ENCODE measurements at places on chromosomes 4 and X. TPM values are rescaled to one million over a fixed set of nuclear protein-coding genes. Genes with fewer than 3 reads are reported as not detected.

- no peak for DNase-seq
These were observed 86.2 kb downstream of the ABLIM2 start for GRCh38 chr4:8072235-8072968.

DNA sequence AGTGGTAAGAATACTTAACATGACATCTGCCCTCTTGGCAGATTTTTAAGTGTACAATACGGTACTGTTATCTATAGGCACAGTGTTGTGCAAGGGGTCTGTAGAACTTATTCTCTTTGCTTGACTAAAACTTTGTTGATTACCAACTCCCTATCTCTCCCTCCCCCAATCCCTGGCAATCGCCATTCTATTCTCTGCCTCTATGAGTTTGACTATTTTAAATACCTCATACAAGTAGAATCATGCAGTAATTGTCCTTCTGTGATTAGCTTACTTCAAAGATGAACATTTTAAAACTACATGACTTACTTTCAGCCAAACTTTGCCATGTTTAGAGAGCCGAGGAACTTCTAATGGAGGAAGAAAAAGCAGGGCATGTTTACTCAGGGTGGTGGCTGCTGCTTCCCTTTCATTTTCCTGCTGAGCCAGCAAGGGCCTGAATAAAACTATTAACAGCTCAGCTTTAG is 62.4 kb downstream of the APOO start:
- peak; percentile 38 for DNase-seq

DNA sequence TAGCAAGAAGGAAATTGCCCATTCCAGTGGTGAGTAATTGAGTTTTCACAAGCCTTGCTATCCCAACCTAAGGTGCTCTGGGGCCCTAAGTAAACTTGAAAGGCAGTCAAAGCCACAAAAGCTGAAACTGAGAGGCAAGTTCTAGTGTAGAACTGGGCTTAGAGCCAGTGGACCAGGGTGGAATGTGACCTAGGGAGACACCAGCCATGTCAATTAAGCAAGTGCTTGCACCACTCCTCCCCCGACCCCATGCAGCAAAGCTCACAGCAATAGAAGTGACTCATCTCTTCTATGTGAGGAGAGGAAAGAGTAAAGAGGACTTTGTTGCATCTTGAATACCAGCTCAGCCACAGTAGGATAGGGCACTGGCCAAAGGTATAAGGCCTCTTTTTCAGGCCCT is 486.1 kb upstream of the POU3F4 start:
- no peak for DNase-seq

GRCh38 chr4:88809576-88810219 is 112.1 kb upstream of the NAP1L5 start:
- DNase-seq, result no peak

- no peak for DNase-seq
These were observed 31.7 kb downstream of the USP9X start for GRCh38 chrX:41116948-41117347.

DNA sequence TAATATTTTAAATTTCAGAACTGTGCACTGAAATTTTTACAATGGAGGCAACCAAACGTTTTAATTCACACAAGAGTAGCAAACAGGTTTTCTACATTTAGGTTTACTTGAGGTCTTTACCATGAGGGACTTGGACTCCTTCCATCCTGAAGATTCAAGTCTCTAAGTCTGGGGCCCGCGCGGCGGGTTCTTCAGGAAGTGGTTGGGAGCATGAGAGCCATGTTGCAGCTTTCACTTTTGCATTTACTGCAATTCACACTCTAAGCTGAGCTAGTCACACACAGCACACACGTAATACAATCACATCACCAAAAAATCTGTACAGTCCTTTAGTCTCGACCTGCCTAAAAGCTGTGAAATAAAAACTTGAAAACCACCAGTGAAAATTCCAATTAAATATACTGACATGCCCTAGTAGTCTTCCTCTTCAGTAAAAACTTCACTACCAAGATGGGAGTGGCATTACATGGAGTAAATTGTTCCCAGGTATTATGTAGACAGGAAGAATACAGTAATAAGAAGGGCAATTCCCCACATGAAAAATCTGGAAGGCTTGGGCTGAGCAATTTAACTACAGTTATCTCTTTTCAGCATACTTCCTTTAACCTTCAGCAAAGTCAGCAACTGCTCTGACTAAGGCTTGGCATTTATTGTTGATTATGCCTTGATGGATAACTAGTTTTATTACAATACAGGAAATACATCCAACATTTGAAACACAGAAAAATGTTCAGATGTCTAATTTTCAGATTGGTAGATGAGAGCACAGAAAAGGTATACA is 571.1 kb upstream of the DIPK2B start:
- peak; percentile 86 for DNase-seq

- no peak for DNase-seq
These were observed 103.1 kb upstream of the UGT8 start for GRCh38 chr4:114495471-114495928.

- no peak for DNase-seq
These were observed 232.2 kb upstream of the UGT8 start for GRCh38 chr4:114366368-114366767.

DNA sequence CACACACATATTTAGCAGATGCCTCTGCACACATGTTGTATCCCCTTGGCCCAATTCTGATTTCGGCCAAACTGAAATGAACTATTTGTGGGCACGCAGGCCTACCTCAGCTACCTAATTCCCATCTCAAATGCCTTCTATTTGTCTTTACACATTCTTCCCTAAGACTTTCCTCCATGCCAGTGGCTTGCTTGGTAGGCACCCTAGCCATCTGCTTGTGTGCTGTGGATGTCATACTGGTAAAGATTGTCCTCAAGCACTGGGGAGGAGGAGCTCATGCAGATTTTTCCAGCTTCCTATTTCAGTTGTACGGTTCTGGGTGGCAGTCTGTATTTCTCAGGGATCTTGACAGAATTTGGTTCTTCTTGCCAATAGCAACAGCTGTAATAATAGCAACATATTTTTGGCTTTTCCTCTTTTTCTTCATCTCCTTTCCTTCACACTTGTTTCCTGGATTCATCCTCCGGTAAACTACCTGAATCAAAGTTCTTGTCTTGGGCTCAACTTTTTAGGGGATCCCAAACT is 514.3 kb downstream of the ADGRL3 start:
- no peak for DNase-seq

- DNase-seq, result peak; percentile 24
These were observed 50.6 kb upstream of the ACSL4 start for GRCh38 chrX:109783701-109784079.

GRCh38 chr4:163085085-163085484 is 81.6 kb downstream of the NAF1 start:
- no peak for DNase-seq

DNA sequence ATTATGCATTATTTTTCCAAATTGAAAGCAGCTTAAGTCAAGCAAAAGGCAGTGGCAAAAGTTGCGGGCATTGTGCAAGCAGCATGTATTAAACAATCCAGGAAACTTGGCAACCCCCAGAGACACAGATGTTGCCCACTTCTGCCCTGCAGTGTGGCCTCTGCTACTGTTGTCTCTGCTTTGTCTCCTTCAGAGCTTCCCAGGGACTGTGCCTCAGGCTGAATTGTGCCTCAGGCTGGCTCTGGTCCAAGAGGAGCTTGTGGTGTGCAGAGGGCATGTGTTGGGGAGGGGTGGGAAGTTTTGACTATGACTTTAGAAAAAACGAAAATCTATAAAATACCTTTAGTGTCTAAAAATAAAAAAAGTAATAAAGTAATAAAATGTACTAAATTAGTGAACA is 201.4 kb downstream of the CCSER1 start:
- no peak for DNase-seq

DNA sequence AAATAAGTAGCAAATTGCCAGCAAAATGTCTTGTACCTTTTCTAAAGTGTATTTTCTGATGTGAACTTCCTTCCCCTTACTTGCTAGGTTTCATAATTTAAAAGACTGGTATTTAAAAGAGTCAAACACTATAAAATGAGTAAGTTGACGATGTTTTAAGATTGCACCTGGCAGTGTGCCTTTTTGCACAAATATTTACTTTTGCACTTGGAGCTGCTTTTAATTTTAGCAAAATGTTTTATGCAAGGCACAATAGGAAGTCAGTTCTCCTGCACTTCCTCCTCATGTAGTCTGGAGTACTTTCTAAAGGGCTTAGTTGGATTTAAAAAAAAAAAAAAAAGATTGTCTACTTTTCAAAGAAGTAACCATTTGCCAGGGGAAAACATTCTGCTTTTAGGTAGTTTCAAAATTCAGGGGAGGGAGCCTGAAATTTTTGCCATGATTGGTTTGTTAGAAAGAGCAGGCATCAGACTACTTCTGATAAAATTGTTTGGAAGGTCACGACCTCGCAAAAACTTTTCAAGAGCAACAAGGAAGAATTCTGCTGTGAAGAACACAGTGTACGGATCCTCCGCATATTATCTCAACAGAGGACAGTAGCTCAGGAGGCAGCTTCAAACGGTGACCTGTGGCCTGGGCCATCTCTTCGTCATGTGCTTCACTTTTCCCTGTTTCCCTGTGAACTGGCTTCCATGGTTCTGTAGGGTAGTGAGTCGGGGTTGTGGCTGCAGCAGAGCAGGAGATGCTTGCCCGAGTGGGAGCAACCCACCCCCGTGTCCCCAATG is 66.1 kb downstream of the CDS1 start:
- DNase-seq, result no peak

DNA sequence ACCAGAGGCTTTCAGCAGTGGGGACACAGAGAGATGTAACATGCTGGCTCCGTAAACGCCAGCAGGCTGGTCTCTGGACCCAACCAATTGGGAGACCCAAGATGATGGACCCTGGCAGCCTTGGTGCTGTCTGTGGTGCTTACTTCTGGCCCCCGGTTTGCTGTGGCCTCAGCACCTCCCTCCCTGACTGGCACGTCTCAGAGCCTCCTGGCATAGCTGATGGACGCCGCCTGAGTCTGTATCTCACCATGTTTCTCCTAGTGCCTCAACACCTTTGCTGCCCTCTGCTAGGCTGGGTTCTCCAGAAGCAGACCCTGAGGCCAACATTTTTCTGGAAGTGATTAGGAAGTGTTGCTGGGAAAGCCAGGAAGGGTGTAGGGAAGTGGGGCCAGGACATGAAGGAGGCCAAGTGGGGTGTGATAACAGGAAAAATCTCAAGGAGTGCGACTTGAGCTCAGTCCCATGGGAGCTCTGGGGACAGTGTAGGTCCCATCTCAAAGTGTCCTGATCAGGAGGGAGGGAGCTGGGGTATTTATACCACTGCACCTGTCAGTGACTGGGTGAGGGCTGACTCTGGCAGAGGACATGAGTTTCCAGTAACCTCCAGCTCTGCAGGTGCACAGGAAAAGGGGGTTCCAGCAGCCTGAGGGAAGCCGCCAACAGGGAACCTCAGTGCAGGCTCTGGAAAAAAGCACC is 31.8 kb downstream of the PPP2R2C start:
- DNase-seq, result no peak

DNA sequence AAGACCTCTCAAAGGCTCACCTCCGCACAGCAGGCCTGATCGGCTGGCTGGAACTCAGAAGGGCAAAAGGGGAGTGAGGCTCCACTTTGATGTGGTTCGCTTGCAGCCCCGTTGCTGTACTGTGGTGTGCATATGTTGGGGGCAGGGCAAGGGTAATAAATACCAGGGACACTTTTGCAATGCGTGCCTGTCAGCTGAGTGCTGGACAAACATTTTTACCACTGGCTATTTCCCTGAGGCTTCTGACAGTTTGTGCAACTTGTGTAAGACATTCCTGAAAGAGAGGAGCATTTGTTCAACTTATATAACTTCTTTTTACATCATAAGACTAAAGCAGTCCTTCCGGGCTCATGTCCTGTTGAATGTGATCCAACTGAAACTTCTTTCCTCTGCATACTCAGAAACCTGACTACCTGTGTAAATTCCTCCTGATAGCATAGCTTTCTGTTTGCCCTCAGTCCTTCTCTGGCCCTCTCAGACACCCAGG is 82.3 kb downstream of the SPRY1 start:
- peak; percentile 89 for DNase-seq

DNA sequence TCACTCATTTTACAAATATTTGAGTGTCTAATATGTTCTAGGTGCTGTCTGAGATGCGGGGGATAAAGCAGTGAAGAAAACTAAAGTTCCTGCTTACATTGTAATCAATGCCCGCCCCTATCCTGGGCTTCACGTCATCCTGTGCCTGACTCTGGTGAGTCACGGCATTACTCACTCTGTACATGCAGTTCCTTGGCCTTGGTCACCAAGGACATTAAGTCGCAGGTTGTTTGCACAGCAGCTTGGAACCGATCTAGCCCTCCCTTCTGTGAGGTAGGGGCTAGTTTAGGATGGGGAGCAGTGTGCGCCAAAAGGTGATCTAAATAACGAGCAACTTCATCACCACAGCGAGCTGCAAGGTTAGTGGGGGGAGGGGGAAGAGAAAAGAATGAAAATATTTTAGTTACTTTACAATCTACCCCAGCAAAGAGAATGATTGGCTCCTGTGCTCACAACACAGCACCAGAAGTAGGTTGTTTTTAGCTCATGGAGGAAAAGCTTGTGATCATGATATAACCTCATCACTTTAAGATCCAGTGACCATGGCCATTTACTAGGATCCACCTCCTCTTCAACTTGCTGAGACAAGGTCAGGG is 48.0 kb upstream of the HDAC8 start:
- DNase-seq, result peak; percentile 87

DNA sequence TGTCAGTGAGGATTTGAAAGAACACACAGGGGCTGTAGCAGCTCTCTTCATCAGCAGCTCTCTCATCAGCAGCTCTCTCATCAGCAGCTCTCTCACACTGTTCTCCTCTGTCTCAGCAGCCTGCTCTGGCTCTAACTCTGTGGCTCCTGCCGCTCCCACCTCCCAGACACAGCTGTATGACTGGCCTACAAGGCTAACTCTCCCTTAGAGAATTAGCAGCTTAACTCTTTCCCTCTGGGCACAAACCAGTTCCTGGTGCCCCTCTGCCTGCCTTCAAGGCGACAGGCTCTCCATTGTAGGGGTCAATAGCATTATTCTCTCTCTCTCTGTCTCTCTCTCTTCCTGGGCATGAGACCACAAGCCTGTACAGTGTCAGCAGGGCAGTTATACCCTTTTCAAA is 385.6 kb upstream of the PCDH10 start:
- no peak for DNase-seq

ATP1B4 gene
- total RNA-seq, result not detected

SULT1E1 gene
- total RNA-seq, result under 0.01 TPM

NAP1L3 gene
- total RNA-seq, result 5.5 TPM

PGK1 gene
- total RNA-seq, result 194 TPM

USP11 gene
- 47.0 TPM for total RNA-seq

CTBP1 gene
- 314 TPM for total RNA-seq

QRFPR gene
- total RNA-seq, result not detected

NMU gene
- not detected for total RNA-seq

SMIM31 gene
- total RNA-seq, result not detected

CFI gene
- 18.4 TPM for total RNA-seq

MGAT4D gene
- not detected for total RNA-seq

STK26 gene
- 4.8 TPM for total RNA-seq

TRAM1L1 gene
- 2.6 TPM for total RNA-seq

KLB gene
- total RNA-seq, result not detected

Measured in fibroblast of villous mesenchyme (primary cell).